ENCODE measurements at places on chromosomes 7 and 10.

- DNase-seq, result no peak
Measured at GRCh38 chr10:55203319-55203718, 402.3 kb upstream of the PCDH15 start.

GRCh38 chr7:116429986-116430619 is 69.4 kb upstream of the CAV2 start:
- no peak for DNase-seq

DNA sequence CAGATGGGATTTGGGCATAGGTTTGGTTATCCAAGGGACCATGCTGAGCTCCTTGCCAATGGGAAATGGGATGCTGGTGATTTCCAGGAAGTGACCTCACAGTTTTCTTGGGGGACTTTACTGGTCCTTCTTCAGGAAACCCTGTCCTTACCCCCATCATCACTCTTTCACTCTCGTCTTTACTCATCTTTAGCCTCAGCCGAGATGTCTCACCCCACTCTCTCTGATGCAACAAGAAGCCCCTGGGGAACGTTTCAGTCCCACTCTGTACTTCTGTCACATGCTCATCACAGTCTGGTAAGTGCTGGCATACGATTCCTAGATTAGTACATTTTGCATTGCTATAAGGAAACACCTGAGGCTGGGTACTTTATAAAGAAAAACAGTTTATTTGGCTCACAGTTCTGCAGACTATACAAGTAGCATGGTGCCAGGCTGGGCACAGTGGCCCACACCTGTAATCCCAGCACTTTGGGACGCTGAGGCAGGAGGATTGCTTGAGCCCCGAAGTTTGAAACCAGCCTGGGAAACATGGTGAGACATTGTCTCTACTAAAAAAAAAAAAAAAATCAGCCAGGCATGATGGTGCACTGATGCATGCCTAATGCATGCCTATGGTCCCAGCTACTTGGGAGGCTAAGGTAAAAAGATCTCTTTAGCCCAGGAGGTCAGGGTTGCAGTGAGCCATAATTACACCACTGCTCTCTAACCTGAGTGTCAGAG is 63.5 kb upstream of the VKORC1L1 start:
- no peak for DNase-seq

- DNase-seq, result no peak
Measured at GRCh38 chr7:30164567-30164966, 29.8 kb downstream of the MTURN start.

- no peak for DNase-seq
Measured at GRCh38 chr10:77715088-77715487, 77.5 kb upstream of the KCNMA1 start.

DNA sequence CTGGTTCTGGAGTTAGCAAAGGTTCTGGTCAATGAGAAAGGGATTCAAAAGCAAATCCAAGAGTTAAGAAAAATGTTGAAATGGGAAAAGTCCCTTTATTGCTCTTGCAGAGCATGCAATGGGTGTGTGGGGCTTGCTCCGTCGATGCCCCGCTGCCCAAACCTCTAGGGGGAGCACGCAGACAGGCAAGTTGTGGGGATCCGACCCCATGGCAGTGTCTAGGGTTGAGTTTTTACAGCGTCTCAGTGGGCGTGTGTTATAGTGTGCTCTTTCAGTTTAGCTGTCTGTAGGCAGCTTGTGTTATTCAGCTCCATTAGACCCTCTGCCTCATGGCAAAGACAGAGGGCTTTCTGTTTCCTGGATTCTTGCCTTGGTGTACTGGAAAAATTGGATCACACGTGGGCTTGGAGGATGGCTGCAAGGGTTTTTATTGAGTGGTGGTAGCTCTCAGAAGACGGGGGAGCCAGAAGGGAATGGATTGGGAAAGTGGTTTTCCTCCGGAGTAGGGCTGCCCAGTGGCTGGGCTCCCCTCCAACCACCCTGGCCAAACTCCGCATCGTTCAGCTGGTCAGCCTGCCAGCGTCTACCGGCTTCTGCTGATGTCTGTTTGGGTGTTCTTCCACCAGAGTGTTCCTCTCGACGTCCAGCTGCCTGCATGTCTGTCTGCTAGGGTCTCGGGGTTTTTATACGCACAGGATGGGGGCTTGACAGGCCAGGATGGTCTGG is 102.3 kb upstream of the PLXDC2 start:
- no peak for DNase-seq

GRCh38 chr7:3312583-3312982 is 11.5 kb downstream of the SDK1 start:
- DNase-seq, result no peak

- no peak for DNase-seq
Measured at GRCh38 chr10:18204039-18204835, 64.0 kb downstream of the CACNB2 start.

DNA sequence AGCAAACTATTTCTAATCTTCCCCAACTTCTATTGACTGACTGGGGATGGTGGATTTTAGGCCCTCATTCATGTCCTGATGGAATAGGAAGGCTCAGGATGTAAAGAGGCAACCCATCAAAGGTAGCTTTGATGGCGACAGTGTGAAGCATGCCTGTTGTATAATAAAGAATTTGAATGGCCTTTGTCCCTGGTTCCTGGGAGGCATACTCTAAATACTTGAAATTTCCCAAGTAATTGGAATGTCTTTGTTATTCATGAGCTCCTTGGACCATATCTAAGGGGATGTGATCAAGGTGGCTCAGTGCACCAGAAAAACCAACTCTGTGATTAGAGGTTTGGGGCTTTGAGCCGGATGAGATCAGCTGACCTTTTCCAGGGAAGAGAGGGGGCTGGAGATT is 264.5 kb upstream of the NEBL start:
- no peak for DNase-seq

DNA sequence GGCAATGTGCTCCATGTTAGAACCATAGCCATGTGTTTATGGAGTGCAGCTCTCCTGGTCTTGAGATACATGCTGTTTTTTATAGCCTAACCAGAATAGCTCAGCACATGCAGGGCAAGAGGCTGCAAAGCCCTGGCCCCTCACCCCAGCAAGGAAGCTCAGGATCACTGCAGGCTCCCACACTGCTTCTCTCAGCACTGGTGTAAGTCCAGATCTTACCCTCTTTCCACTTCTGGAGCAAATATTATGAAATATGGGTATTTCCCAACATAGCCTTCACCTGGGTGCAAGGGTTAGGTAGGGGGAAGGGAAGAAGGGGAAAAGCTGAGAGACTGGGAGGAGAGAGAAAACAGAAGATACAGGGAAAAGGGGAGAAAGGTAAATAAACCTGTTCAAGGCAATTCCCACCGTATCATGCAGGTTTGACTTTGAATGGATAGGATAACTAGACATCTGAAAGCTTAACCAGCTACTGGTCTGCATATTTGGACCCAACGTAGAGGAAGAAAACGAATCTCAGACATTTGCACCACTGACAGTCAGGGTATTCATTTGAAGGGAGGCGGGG is 19.7 kb downstream of the SKIDA1 start:
- no peak for DNase-seq

- DNase-seq, result no peak
Measured at GRCh38 chr7:125516194-125516593, 586.6 kb upstream of the POT1 start.

GRCh38 chr7:28410628-28411531 is 1.4 kb upstream of the CREB5 start:
- DNase-seq, result no peak

Data from stimulated activated CD4-positive, alpha-beta T cell treated with anti-CD3 and anti-CD28 coated beads, Interleukin-4, amount 100 ng/mL, for 4 hours (primary cell).